ENCODE measurements at places on chromosomes 12 and 14.
A peak's percentile ranks its signal among the peaks of the same experiment; 100 is the strongest.

DNA sequence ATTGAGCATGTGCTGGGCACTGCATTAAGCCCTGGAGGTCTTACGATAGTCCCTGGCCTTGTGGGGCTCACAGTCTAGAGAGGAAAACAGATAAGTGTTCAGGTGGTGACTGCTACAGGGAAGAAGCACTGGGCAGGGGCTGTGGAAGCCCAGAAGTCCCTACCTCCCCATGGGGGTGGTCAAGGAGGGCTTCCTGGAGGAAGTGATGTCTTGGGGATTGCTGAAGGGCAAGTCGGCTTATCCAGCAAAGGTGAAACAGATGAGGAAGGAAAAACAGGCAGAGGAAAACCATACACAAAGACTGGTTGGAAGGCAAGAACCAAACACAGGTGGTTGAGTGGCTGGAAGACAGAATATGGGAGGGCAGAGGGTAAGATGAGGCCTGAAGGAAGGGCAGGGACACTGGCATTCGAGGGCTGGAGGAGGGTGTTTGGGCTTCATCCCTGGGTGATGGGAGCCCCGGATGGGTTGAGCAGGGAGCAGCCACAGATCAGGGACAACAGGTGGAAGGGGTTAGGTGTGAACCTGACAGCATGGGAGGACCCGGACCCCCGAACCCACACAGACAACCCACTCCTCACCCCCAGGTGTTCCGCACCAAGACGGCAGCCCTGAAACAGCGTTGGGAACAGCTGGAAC lies 2.8 kb downstream of the CFAP73 start:
- no peak for DNase-seq

DNA sequence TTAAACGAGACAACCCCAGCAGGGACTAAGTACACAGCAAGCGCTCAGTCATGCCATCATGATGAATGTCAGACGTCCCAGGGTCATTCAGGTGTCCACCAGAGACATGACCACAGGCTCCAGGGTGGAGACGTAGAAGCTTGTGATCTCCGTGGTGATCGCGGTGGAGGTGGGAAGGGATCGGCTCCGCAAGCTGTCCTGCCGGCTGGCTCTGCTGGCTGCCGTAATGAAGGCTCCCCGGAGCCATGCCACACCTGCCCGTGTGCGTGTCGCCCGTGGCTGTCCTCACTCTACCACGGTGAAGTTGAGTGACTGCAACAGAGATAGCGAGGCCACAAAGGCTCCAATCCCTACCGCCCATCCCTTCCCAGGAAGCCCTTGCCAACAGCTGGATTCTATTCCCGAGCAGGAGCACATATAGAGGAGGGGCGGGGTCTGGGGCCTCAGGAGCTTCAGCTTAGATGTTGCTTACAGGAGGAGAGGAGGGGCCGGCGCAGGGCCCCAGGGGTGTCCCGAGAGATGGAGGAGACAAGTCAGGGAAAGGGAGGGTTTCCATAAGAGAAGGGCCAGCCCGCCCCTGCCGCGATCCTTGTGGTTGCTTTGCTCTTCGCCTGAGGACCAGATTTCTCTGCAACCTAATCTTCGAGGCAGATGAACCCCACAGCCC lies 332.6 kb upstream of the SFSWAP start:
- DNase-seq = no peak

DNA sequence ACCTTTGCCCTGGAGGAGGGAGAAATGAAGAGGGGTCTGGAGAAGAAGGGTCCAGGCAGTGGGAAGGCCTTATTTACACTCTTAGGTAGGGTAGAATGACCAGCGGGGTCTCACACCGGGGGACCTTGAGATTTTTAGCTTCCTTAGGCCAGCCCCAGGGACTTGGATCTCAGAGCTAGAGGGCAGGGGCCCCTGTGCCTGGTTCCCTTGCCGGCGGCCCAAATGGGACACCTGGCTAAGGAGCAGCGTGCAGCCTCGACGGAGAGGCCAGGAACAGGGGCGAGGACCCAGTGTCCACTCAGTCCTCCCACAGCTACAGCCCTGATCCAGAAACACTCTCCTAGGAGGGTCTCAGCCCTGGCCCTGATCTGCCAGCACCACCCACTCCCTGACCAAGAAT lies 41.8 kb downstream of the DIO3 start:
- DNase-seq = no peak

GRCh38 chr12:77437206-77437605 lies 371.8 kb upstream of the E2F7 start:
- DNase-seq = no peak

GRCh38 chr12:88549929-88550328 lies 30.3 kb downstream of the KITLG start:
- no peak for DNase-seq

GRCh38 chr12:6295094-6295811 lies 15.2 kb upstream of the PLEKHG6 start:
- DNase-seq = peak; percentile 36

DNA sequence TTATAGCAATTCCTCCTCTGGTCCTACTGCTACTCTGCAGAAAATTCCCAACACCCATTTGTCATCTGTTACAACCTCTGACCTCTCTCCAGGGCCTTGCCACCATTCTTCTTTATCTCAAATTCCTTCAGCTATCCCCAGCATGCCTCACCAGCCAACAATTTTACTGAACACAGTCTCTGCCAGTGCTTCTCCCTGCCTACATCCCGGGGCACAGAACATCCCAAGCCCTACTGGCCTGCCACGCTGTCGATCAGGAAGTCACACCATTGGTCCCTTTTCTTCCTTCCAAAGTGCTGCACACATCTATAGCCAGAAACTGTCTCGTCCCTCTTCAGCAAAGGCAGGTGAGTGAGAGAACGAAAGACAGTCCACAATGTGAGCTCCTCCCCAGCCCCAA lies 122.1 kb downstream of the TTLL5 start:
- no peak for DNase-seq

- DNase-seq = peak; percentile 84
Measured at GRCh38 chr14:45249856-45250575, 3.0 kb downstream of the MIS18BP1 start.

DNA sequence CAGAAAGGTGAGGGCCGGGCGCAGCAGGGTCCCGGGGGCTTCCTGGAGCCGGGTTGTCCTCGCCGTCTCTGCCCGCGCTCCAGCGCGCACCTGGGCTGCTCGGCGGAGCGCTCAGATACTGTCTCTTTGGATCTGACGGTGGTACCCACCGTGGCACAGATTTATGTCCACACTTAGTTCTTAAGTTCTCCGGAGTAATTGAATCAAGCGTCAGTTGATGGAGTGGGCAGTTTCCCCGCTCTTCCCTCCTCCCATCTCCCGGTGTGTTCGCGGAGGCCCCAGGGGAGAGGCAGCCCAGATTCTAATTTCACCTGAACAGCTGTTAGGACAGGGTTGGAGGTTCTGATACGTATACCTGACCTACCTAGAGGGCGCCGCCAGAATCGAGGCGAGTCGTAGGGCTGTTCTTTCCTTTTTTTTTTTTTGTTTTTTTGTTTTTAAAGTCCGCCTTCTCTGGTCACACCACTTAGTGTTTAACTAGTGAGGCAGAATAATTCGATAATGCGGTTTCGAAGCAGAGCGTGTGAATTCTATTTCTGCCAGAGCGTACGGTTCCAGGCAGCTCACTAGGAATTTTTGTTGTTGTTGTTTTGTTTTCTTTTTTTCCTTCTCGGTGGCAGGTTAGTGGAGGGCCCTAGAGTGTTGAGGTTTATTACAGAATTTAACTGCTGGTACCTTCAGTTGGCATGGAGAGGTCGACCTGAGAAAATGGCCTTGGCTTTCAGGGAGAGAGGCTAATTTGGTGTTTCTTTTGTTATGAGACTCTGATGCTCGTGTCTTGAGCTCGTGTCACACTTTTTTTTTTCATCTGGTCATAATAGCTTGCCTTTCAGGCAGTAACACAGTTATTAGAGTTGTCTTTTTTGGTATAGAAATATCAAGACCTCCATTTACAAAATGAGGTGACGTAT lies 22.3 kb upstream of the GNS start:
- DNase-seq = no peak

DNA sequence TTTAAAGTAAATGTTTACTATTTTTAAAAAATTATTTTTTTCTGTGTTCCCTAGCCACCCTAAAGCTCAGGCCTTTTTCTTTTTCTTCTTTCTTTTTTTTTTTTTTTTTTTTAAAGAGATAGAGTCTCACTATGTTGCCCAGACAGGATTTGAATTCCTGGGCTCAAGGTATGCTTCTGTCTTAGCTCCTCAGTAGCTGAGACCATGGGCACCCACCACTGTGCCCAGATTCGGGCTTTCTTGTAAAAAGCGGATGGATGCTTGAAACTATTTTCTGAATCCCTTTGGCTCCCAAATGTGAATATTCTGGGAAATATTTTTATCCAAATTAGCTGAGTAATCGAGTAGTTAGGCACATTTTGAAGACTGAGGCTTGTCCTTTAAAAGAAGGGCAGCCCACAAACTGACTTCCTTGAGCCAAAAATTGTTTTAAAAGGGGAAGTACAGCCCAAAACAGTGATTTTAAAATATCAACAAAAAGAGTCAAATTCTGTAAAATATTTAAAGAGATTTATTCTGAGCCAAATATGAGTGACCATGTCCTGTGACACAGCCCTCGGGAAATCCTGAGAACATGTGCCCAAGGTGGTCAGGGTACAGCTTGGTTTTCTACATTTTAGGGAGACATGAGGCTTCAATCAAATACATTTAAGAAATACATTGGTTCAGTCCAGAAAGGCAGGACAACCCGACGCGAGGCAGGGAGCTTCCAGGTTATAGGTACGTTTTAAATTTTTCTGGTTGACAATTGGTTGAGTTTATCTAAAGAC lies 28.8 kb upstream of the HIGD1C start:
- peak; percentile 31 for DNase-seq

- DNase-seq = no peak
Measured at GRCh38 chr12:127923501-127923900, 343.5 kb upstream of the TMEM132C start.

- no peak for DNase-seq
Measured at GRCh38 chr14:58914279-58914855, 274.1 kb upstream of the DAAM1 start.

GRCh38 chr12:49314811-49315210 lies 8.2 kb upstream of the TROAP start:
- DNase-seq = no peak

GRCh38 chr14:73027546-73027945 lies 640 bp upstream of the ZFYVE1 start:
- DNase-seq = no peak

DNA sequence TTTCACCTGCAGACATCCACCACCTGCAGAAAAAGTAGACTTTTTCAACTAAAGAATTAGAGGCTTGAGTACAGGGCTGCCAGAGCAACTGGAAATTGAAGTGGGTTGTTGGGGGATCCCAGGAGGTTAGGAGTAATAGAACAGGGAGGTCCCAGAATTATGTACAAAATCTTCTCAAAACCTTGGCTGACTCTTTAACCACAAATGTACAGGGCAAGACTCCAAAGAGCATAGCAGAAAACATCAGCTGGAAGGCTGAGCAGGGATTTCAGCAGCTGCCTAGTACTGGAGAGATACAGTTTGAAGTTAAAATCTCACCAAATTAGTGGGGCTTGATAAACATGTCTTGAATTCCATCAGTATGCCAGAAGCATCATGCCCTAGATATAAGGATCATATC lies 191.6 kb downstream of the CRADD start:
- DNase-seq = no peak

DNA sequence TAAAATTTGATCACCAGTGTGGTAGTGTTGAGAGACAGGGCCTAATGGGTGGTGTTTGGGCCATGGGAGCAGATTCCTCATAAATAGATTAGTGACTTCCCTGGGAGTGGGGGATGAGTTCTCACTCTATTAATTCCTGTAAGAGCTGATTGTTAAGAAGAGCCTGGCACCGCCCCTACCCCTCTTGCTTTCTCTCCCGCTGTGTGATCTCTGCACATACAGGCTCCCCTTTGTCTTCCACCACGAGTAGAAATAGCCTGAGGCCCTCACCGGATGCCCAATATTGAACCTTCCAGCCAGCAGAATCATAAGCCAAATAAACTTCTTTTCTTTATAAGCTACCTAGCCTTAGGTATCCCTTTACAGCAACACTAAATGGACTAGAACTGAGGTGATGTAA lies 31.9 kb upstream of the CAND1 start:
- DNase-seq = no peak

DNA sequence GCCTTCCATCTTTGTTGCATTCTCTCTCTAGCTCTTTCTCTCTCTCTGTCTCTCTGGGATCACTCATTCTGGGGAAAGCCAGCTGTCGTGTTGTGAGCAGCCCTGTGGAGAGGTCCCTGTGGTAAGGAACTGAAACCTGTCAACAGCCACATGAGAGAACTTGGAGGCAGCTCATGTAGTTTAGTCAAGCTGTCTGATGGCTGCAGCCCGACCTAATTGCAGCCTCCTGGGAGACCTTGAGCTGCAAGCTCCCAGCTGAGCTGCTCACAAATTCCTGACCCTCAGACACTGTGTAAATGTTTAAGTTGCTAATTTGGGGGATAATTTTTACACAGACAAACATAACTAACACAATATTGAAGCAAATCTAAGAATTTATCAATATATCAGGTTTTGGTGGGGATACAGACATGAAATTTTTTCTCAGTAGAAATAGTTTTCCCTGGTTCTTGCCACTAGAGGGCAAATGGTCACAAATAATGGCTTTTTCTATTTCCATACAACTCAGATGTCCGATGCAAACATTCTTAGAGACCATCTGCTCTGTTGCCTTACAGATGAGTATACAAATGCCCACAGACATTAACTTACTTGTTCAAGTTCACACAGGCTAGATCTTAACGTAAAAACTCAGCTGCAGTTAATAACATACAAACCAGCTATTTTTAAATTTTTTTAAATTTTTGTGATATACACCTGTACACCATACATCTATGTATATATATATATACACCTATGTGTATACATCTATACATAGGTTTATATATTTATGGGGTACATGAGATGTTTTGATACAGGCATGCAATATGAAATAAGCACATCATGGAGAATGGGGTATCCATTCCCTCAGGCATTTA lies 15.5 kb upstream of the KRR1 start:
- peak; percentile 55 for DNase-seq

DNA sequence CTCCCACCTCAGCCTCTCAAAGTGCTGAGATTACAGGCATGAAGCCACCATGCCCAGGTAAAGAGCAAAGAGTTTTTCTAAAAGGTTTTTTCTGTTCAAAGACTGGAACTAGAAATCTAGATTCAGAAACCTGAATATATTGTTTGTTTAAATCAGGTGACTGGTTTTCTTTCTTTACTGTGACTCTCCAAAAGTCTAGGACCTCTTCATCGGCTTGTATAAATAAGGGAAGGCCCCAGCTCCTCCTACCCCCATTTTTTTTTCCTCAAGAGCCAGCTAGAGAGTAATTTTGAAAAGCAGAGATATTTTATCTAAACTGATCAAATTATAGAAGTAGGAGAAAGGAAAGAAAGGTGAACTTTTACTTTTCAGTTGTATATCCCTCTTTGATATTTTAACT lies 48.0 kb downstream of the TMEM116 start:
- no peak for DNase-seq

DNA sequence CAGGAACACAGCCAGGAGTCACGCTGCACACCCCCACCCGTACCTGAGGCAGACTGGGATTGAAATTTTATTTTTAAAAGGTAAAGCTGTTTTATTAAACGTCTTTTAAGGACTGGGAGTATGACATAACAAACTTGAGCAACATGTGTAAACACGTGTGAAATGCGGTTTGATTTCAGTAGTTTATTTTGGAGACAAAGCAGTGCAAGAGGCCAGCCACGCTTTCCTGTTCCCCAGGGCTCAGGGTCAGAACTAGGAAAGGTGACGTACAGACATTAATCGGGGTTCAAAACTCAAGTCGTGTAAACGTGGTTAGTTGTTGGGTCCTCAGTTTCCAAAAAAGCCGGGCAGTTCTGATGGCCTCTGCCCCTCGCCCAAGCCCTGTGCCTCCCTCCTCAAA lies 16.7 kb downstream of the CHGA start:
- no peak for DNase-seq
